ENCODE measurements at places on chromosomes 5 and 9.

GRCh38 chr5:17991775-17992174, 357.5 kb downstream of the TAF11L14 start:
- no peak for DNase-seq

DNA sequence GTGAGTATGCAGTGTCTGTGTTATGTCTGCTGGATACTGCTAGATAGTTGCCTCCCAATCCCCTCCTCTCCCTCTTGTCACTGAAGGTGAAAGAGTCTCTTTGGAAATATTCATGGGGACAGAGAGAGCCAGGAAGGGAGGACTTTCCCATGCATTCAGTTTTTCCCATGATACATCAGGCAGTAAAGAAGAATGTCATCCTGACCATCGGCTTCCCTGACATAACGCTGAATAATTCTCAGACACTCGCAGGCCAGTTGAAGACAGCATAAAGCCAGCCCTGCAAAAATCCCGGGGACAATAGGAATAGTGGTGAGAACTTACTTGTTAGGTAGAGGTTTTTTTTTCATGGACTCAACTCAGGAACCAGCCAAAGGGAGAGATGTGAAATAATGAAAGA, 58.1 kb downstream of the KLF4 start:
- no peak for DNase-seq

DNA sequence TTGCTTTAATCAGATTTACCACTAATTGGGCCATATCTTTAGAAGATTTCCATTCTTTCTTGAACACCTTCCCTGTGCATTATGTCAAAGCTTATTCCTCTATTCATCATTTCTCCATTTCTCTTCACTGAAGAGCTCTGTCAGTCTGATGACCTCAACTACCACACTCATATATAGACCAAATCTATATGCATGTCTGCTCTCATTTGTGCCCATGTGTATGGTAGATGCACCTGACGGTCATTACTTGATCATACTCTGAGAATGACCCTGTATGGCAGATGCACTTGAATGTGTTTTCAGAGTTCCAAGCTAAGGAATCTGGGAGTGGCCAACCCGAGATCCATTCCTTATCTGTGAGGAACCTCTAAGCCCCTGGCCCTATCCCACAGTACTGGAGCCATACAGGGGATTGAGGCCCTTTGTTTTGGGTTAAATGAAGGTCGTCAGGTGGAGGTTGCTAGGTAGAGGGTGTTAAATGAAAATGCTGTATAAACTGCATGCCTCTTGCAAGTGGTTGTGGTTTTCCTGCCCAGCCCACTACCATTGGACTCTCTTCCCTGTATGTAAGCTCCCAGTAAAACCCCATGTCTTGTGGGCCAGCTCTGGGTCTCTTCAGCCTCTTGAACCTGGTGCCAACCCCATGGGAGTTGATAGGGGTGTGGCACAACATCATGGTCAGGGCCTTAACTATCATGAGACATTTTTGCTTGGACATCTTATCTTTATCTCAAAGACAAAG, 229.5 kb downstream of the KIAA0825 start:
- no peak for DNase-seq

DNA sequence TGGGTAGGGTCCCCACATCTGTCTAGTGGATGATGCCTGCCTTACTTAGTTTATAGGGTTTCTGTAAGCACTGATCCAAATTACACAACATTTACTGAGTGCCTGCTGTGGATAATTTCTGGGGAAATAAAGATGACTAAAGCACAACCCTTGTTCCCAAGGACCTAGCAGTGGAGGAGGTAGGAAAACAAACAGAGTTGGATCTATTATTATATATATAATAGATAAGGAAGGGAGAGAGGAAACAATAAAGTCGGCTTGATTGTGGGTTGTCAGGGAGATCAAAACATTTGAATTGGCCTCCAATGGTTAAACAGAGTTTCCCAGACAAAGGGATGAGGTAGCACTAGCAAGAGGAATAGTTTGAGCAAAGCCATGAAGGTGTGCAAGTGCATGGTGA, 14.0 kb downstream of the IL33 start:
- DNase-seq, result no peak

- DNase-seq, result no peak
Measured at GRCh38 chr5:94872526-94872925, 254.1 kb downstream of the SLF1 start.

- no peak for DNase-seq
Measured at GRCh38 chr5:34831303-34831702, 7.7 kb upstream of the TTC23L start.

DNA sequence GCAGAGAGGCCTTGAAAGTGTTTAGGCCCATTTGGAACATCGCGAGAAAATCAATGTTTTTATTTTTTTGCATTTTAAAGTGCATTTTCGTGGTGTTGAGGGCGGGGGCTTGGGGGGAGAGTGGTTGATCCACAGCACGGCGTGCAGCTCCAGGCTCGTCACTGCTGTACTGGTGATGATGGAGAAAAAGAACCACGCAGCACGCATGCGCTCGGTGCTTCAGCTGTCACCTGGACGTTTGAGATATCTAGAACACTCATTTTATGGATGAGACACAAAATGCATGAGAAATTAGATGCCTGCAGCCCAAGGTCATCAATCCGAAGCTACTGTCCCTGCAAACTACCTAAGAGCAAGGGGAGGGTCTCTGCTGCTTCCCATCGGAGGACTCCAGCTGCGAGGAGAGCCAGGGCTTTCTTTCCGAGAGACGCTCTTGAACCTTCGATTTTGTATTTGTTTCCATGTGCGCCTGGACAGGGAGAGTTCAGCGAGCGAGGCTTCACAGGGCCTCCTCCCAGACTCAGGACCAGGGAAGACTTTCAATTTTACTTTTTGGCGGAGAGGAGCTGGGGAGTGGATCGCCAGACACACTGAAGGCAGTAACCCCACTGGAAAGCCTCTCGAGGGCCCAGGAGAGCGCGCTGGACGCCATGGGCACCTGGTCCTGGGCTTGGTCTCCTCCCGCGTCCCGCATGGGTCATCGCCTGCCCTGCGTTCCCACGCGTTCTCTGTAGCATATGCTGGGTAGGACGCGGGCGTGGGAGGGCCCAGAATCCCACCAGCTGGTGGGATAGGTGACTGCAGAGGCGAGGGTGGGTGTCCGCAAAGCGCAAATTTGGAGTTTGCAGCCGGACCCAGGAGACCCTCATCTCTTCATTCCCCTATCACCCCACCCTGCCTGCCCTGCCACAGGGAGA, 2.5 kb downstream of the DMRT2 start:
- DNase-seq, result no peak

- no peak for DNase-seq
Measured at GRCh38 chr5:10153808-10154537, 95.7 kb downstream of the ATPSCKMT start.

All from stimulated activated CD4-positive, alpha-beta T cell treated with anti-CD3 and anti-CD28 coated beads, Interleukin-2, amount 100 ng/mL, for 48 hours (primary cell).